MCF 10A (cell line): ENCODE measurements at places on chromosomes 3 and 15. TPM values are rescaled to one million over a fixed set of nuclear protein-coding genes. Genes with fewer than 3 reads are reported as not detected.

Gene SLC12A8
- 8.5 and 13.0 TPM in 2 replicates for total RNA-seq

Gene DNAH12
- 0.47 and 0.58 TPM in 2 replicates for total RNA-seq

Gene PSTPIP1
- 1.2 TPM in 2 replicates for total RNA-seq

Gene CPEB1
- total RNA-seq, result not detected in 2 replicates

Gene MOBP
- total RNA-seq, result 0.21 TPM in 1 of 2 replicates, not detected in the other

Gene TP53BP1
- 38.8 and 53.5 TPM in 2 replicates for total RNA-seq

Gene CORO2B
- 0.47 and 0.79 TPM in 2 replicates for total RNA-seq

Gene TMEM108
- not detected in 2 replicates for total RNA-seq

Gene STAB1
- total RNA-seq, result not detected in 2 replicates

Gene CCDC191
- 3.8 and 5.2 TPM in 2 replicates for total RNA-seq

Gene GRK7
- not detected in 2 replicates for total RNA-seq

Gene PEX5L
- 0.32 and 0.47 TPM in 2 replicates for total RNA-seq

Gene GALNT15
- total RNA-seq, result 3.0 and 10.2 TPM in 2 replicates

Gene SERINC4
- 0.20 TPM in 1 of 2 replicates, not detected in the other for total RNA-seq

Gene NEO1
- 13.2 and 15.1 TPM in 2 replicates for total RNA-seq

Gene ADAMTS7
- total RNA-seq, result 10.7 and 10.8 TPM in 2 replicates

GRCh38 chr3:50201573-50202315 is 3.3 kb upstream of the SLC38A3 start:
- H3K36me3 ChIP-seq, result no peaks in the 10 kb centered on the region
- no peak overlapping the region for H3K27ac ChIP-seq
- no peak for DNase-seq
- H3K4me3 ChIP-seq, result no peak overlapping the region
- no peaks in the 10 kb centered on the region for H3K27me3 ChIP-seq
- H3K4me1 ChIP-seq, result no peaks in the 10 kb centered on the region

- peak overlapping the region; percentile 31 for H3K27ac ChIP-seq
- H3K27me3 ChIP-seq, result no peaks in the 10 kb centered on the region
- H3K4me3 ChIP-seq, result no peak overlapping the region
- no peak for DNase-seq
- H3K36me3 ChIP-seq, result peaks cover 75% of the 10 kb centered on the region
- peaks cover 26% of the 10 kb centered on the region for H3K4me1 ChIP-seq
Observed at GRCh38 chr3:58164906-58165821, 45.6 kb downstream of the DNASE1L3 start.

DNA sequence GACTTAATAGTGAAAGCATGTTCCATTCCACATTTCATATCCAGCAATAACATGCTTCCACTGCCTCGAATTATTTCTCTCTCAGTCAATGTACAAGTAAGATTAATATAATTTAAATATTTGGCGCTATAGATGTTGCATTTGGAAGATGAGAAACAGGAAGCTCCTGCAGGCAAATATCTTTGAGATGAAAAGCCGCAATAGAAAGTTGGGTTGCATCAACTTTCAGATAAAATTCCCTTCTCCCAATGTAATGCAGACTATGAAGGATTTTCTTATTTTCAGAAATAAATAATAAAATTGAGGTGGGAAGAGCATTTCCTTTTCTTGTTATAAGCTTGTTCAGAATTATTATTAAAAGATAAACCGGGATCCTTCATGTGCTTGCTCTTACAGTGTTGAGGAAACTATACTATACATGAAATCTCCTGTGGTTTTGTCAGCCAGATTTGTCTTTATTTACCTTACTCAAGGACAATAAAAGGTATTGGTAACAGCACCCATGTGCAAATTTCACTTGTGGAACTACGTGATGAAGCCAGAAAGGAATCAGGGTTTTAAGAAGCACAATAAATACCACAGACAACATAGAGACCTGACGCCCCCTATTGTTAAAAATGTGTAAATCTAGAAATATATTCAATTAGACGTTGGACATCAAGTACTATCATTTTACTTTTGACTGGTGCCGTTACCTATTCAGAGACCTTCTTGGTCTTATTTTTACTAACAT is 307.0 kb downstream of the ARPP21 start:
- H3K27ac ChIP-seq, result no peak overlapping the region
- no peak overlapping the region for H3K4me3 ChIP-seq
- no peaks in the 10 kb centered on the region for H3K36me3 ChIP-seq
- peak; percentile 38 for DNase-seq

GRCh38 chr3:100103558-100104441 is 10.5 kb downstream of the FILIP1L start:
- H3K4me1 ChIP-seq, result peaks cover 25% of the 10 kb centered on the region
- H3K27ac ChIP-seq, result no peak overlapping the region
- no peak overlapping the region for H3K4me3 ChIP-seq
- DNase-seq, result no peak

GRCh38 chr3:60531759-60532158 is 719.5 kb downstream of the FHIT start:
- H3K27ac ChIP-seq, result no peak overlapping the region
- no peak overlapping the region for H3K4me3 ChIP-seq
- H3K36me3 ChIP-seq, result no peaks in the 10 kb centered on the region
- no peaks in the 10 kb centered on the region for H3K27me3 ChIP-seq
- H3K4me1 ChIP-seq, result no peaks in the 10 kb centered on the region

DNA sequence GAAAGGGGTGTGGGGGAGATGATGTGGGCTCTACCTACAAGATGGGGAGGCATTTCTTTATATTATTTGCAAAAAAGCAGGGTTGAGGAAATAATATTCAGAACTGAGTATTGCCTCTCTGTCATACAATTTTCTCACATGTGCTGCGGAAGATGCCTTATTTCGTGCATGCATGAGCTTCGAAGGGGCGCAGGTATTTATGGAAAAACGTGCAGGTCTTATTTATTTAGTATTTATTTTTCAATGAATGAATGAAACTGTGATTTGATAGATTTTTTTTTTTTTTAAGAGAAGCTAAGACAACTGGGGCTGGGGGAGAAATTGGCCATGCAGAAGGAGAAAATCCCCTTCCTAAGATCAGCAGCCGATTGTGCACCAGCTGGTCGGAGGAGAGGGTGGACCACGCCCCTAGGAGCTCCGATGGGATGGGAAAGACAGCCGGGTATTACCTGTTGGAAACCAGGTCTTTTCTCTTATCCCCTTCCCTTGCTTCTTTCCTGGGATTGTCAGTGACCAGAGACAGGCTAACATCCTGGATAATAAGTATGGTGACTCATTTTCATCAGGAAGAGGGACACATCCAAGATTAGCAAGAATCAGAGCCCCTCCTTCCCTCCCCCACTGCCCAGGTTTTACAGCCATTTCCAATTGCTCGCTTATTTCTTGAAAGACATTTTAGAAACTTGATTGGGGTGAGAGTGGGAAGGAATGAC is 875 bp downstream of the GAP43 start:
- H3K4me3 ChIP-seq, result no peak overlapping the region
- H3K4me1 ChIP-seq, result no peaks in the 10 kb centered on the region
- no peak overlapping the region for H3K27ac ChIP-seq
- H3K27me3 ChIP-seq, result no peaks in the 10 kb centered on the region
- no peak for DNase-seq
- H3K36me3 ChIP-seq, result no peaks in the 10 kb centered on the region

DNA sequence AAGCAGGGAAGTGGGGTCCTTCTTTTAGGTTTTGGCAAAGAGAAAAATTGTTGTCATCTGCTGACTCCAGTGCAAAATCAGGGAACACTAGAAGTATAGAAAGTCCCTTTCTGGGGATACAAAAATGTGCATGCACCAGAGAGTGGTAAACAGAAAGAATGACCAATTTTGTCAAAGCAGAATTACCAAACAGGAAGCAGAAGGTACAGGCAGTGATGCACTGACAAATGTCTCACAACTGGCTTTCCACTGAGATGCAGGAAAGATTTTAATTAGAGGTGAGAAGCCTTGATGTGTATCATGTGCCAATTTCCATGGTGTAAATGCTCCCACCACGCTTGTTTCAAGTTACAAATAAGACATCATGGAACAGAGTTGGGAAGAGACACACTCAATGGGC is 66.0 kb downstream of the TRIM69 start:
- no peak for DNase-seq
- no peaks in the 10 kb centered on the region for H3K27me3 ChIP-seq
- H3K4me1 ChIP-seq, result peaks cover 10% of the 10 kb centered on the region
- H3K27ac ChIP-seq, result no peak overlapping the region
- no peaks in the 10 kb centered on the region for H3K36me3 ChIP-seq

- H3K27ac ChIP-seq, result no peak overlapping the region
- H3K4me1 ChIP-seq, result peaks cover 18% of the 10 kb centered on the region
Observed at GRCh38 chr3:161409858-161410257, 38.5 kb upstream of the SPTSSB start.

DNA sequence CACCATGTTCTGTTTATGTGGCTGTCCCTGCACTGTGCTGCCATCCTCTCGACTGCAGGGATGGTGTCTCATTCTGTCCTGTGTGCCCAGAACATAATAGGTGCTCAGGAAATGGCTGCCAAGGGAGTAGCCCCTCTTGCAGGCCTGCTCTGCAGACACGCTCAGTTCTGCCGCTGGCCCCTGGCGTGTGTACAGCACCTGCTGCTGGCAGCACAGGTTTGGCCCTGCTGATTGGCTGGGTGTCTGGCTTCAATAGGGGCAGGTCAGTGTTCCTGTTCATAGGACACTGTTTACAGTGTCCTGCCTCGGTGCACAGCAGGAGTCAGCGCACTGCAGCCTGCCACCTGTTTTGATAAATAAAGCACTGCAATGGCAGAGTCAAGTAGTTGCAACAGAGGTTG is 146.9 kb downstream of the DNAJB8 start:
- H3K36me3 ChIP-seq, result peaks cover 5% of the 10 kb centered on the region
- no peak overlapping the region for H3K27ac ChIP-seq
- DNase-seq, result no peak
- no peaks in the 10 kb centered on the region for H3K27me3 ChIP-seq
- H3K4me3 ChIP-seq, result no peak overlapping the region

DNA sequence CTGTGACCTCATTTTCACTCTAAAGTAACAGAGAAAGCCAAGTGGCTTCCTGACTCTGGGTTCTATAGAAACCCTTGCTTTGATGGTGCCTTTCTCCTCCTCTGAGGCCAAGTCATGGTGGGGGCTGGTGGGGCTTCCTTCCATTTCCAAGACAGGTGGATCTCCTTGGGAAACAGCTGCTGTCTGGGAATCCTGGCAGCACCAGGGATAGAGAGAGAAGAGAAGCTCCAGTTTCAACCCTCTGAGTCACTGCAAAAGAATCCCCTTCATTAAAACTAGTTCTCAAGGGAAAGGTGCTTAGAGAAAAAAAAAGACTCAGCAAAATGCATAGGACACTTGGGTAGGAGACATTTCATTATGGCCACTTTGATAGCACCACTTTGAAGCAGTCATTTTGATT is 614.4 kb downstream of the FHIT start:
- no peaks in the 10 kb centered on the region for H3K4me1 ChIP-seq
- no peak overlapping the region for H3K27ac ChIP-seq
- no peaks in the 10 kb centered on the region for H3K27me3 ChIP-seq
- H3K4me3 ChIP-seq, result no peak overlapping the region
- DNase-seq, result peak; percentile 57

GRCh38 chr3:18188491-18188890 is 236.6 kb downstream of the SATB1 start:
- no peaks in the 10 kb centered on the region for H3K36me3 ChIP-seq
- DNase-seq, result no peak
- H3K4me1 ChIP-seq, result no peaks in the 10 kb centered on the region
- no peak overlapping the region for H3K27ac ChIP-seq
- H3K27me3 ChIP-seq, result no peaks in the 10 kb centered on the region

DNA sequence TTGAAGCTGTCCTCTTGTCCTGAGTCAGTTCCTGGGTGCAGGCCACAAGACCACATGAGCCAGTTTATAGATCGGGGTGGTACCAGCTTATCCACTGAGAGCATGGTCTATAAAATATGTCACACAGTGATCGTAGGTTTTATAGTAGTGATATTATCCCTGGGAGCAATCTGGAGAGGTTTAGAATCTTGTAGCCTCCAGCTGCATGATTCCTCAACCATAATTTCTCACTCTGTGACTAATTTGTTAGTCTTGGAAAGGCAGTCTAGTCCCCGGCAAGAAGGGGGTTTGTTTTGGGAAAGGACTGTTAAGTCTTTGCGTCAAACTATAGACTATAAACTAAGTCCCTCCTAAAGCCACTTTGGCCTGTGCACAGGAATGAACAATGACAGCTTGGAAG is 693.0 kb upstream of the CADM2 start:
- no peak for DNase-seq
- H3K36me3 ChIP-seq, result no peaks in the 10 kb centered on the region
- no peak overlapping the region for H3K4me3 ChIP-seq
- no peak overlapping the region for H3K27ac ChIP-seq
- H3K27me3 ChIP-seq, result no peaks in the 10 kb centered on the region

DNA sequence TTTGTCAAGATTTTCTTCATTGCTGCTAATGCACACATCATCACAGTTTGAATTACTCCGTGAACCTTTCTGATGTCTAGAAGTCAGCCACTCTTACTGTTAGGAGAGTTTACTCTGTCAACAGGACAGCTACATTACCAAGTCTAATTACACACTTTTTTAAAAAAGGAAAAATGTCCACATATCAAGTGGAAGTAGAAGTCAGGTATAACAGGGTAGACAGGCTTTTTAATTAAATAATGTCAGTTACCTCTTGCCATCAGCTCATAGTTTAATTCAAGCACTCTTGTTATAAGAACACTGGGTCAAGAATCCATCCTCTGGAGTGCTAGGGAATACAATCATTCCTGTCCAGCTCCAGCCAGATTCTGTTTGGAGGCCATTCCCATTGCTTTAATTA is 232.8 kb downstream of the TAFA4 start:
- no peak overlapping the region for H3K27ac ChIP-seq
- H3K27me3 ChIP-seq, result peaks cover 11% of the 10 kb centered on the region
- H3K4me1 ChIP-seq, result no peaks in the 10 kb centered on the region

DNA sequence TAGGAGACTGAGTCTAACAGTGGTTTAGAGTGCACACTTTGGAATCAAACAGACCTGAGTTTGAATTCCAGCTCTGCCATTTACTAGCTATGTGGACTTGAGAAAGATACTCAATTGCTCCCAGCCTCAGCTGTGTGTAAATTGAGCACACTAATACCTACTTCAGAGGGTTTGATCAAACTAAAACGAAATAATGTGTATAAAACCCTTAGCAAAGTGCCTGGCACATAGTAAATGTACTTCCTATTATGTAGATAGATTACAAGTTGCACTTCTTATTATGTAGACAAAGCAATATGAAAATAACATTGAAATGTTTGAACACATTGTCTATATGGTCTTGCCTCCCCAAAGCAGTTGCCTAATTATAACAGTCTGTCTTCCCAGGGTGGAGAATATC is 180.6 kb downstream of the ANXA2 start:
- peaks cover 11% of the 10 kb centered on the region for H3K4me1 ChIP-seq
- DNase-seq, result no peak
- no peaks in the 10 kb centered on the region for H3K36me3 ChIP-seq
- H3K27ac ChIP-seq, result no peak overlapping the region
- H3K27me3 ChIP-seq, result no peaks in the 10 kb centered on the region
- no peak overlapping the region for H3K4me3 ChIP-seq

DNA sequence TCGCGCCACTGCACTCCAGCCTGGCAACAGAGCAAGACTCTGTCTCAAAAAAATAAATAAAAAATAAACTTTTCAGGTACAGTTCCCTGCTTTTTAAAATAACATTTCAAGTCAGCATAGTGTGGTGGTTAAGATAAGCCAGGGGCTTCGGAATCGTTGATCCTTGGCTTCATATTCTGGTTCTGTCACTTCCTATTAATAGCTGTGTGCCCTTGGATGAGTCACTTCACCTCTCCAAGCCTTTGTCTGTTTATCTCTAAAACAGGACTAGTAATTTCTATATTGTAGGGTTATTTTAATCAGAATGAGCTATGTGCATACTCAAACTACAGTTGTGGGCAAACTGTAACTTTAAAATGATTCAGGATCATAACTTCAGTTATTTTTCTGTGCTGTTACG is 53.8 kb upstream of the SENP5 start:
- H3K36me3 ChIP-seq, result peaks cover 90% of the 10 kb centered on the region
- no peak overlapping the region for H3K27ac ChIP-seq
- H3K27me3 ChIP-seq, result no peaks in the 10 kb centered on the region
- no peak overlapping the region for H3K4me3 ChIP-seq
- H3K4me1 ChIP-seq, result no peaks in the 10 kb centered on the region
- DNase-seq, result no peak
